KG1 (cell line): ENCODE measurements at places on chromosomes 2 and 18.

- DNase-seq, result no peak
These were observed 26.0 kb downstream of the ABCB11 start for GRCh38 chr2:169005080-169005598.

GRCh38 chr2:70890469-70891065 lies 45.1 kb upstream of the ATP6V1B1 start:
- no peak for DNase-seq

DNA sequence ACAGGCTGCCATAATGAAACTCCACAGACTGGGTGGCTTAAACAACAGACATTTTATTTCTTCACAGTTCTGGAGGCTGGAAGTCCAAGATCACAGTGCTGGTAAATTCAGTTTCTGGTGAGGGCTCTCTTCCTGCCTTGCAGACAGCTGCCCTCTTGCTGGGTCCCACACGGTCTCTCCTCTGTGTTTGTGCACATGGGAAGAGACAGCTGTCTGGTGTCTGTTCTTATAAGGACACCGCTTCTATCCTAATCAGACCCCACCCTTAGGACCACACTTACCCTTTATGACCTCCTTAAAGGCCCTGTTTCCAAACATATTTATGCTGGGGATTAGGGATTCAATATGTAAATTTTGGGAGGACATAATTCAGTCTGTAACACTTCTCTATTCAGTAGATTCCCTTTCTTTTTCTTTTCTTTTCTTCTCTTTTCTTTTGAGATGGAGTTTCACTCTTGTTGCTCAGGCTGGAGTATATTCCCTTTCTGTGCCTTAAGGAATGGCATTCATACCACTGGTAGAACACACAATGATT lies 18.9 kb downstream of the CTIF start:
- DNase-seq, result no peak

- no peak for DNase-seq
These were observed 11.3 kb upstream of the STK25 start for GRCh38 chr2:241519669-241520068.

DNA sequence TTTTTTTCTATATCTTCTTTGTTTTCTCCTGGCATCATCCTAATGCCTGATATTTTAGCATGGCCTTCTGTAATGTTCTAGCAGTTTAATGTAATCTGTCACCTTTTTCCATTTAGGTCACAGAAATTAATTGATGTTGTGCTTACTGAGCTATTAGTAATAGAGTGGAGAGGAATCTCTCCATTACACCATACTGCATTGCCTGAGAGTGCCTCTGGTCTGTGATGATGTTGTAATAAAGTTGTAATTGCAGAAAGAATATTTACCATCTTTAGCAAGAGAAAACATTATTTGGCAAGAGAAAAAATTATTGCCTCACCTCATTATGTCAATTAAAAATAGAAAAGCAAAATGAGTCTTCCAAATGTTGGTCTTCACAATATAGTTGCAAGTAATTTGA lies 213.2 kb downstream of the KCNJ3 start:
- DNase-seq, result no peak

GRCh38 chr2:27071277-27071989 lies at the start of gene OST4:
TSS of gene OST4 (minus strand) at chr2:27071654.
- DNase-seq, result peak; percentile 73

DNA sequence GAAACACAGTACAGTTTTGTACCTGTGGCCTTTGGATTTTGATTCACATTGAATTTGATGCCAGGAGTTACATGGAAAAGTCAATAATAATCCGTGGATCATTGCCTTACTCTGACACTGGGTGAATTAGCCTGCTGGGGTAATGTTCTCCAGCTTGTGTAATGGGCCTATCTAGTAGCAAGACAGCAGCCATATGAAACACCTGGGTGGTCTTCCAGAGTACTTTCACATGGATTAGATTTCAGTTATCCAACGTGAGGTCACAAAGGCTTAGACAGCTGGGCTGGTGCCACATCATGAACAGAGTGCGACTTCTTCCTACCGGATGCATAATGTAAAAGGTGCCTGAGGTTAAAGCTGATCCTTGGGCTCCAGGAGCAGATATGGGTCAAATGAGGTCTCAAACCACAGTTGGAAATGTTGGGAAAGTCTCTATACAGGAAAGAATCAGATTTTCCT lies 486.8 kb downstream of the PARD3B start:
- no peak for DNase-seq

DNA sequence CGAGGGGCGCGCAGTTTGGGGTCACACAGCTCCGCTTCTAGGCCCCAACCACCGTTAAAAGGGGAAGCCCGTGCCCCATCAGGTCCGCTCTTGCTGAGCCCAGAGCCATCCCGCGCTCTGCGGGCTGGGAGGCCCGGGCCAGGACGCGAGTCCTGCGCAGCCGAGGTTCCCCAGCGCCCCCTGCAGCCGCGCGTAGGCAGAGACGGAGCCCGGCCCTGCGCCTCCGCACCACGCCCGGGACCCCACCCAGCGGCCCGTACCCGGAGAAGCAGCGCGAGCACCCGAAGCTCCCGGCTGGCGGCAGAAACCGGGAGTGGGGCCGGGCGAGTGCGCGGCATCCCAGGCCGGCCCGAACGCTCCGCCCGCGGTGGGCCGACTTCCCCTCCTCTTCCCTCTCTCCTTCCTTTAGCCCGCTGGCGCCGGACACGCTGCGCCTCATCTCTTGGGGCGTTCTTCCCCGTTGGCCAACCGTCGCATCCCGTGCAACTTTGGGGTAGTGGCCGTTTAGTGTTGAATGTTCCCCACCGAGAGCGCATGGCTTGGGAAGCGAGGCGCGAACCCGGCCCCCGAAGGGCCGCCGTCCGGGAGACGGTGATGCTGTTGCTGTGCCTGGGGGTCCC lies at the start of gene ITGA4:
Gene ITGA4, plus strand, starts transcription at position 266 of the 620 bp plus-strand sequence. Its CDS starts 269 bp downstream, at position 535.
- DNase-seq, result no peak

- no peak for DNase-seq
These were observed 477.7 kb upstream of the HS6ST1 start for GRCh38 chr2:128796321-128796720.

DNA sequence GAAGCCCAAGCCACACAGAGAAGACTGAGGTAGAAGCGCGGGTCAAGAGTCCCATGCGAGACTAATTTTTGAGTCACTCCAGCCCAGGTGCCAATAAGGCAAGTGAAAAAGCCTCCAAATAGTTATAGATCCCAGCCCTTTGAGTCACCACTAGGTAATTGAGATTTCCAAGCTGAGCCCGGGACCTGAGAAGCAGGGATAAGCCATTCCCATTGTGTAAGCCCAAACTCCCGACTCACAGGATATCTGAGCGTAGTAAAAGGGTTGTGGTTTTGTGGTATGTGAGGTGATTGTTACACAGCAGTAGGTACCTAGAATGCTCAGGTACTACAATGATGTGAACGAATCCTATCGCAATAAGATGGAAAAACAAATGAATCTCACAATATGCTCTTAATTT lies 560.7 kb downstream of the DSC3 start:
- DNase-seq, result no peak

GRCh38 chr2:151869291-151869690 lies 41.1 kb upstream of the ARL5A start:
- no peak for DNase-seq

- DNase-seq, result no peak
These were observed 308.3 kb downstream of the MYCN start for GRCh38 chr2:16248571-16249105.

- DNase-seq, result no peak
These were observed 13.3 kb downstream of the LIMS1 start for GRCh38 chr2:108547606-108548005.

DNA sequence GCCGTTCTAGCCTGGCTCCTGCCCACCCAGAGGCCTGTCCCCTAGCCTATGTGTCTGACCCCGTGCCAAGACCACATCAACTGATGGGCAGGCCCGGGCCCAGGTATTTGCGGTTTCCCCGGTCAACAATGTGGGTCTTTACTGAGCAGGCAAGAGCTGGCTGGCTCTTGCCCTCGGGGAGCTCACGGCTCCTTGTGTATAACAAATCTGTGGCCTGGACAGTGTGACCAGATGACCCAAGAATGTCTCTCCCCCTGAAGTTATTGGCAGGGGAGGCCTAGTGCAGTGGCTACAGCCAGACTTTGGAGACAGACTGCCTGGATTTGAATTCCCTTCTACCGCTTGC lies 179.6 kb downstream of the KLHL29 start:
- no peak for DNase-seq

DNA sequence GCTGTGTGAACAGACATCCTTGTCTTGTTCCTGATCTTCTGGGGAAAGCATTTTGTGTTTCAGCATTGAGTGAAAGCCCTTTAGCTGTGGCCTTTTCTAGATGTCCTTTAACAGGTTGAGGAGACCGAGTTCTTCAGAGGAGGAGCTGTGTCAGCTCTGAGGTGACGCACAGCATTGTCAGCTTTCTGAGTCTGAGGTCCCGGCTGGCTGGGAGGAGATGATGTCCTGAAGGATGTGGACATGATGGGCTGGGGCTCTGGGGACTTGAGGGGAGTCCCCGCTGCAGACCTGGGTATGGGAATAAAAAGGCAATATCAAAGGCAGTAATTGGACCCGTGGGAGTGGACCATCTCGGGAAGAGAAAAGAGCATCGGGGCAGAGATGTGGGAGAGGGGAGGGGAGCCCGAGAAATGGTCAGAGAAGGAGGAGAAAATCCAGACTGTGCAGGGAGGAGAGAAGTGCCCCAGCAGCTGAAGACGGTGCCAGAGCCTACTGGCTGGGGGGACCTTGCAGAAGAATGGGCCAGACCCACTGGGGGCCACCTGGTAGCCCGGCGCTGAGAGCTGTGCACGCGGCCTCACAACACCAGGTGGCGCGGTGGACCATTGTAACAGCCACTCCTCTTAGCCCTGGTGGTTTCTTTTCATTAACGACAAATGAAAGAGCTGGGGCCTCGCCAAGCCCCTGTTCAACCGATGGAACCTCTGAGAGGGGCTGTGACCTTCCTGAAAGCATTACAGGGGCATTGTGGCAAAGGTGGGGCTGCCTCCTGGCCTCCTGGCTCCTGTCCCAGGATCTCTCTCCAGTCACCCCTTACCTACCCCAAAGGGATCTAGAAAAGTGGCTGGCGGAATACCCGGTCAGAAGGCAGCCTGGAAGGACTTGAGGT lies 61.6 kb downstream of the ST3GAL5 start:
- peak; percentile 52 for DNase-seq

GRCh38 chr18:34639687-34640086 lies 70.4 kb upstream of the DTNA start:
- no peak for DNase-seq

- no peak for DNase-seq
These were observed 89.6 kb downstream of the UPP2 start for GRCh38 chr2:158191076-158191895.

DNA sequence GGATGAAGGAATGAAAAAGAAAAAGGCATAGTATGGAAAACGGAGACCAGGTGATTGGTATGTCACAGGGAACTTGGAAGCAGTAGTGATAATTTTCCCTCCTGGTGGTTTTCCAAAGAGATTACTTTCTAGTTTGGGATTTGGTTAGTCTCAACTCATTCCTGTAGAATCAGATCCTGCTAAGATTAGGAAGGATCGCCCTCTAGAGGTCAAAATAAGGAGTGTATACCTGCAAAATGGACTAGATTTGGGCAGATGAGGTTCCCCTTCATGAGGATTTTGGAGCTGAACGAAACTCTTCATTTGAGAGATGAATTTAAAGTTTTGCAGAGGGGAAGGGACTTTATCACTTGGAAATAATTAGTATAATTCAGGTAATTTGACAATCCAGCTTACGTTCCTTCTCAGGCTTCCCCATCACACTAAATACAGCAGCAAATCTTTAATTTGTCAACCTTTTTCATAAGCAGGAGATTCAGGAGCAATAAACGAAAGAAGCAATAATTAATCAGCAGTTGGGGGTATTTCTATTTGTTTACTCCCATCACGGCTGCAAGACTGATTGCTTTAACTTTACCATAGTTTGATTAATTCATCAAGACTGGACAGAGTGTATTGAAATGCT lies 65.2 kb downstream of the CCDC195 start:
- DNase-seq, result peak; percentile 50

- no peak for DNase-seq
These were observed 160.5 kb downstream of the TMEM163 start for GRCh38 chr2:134558208-134558830.

DNA sequence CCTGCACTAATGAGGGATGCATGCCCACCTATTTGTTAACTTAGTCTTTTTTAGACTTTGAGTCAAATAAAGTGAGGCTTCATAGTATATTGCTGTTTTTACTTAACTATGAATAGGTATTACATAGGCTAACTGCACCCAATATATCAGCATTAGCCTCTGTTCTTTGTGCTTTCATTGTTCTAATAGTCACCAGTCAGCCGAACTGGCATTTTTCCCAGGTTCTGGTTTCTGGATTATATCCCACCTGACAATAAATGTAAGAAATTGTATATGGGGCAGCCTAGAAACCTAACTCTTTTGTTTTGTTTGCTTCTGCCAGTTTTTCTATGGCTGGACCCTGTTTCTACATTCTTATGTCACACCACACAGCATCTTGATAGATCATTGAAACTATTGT lies 1672.4 kb upstream of the LRRTM1 start:
- no peak for DNase-seq

- no peak for DNase-seq
These were observed 28.2 kb upstream of the DNMT3A start for GRCh38 chr2:25369876-25370275.

- DNase-seq, result no peak
These were observed 44.9 kb upstream of the ALK start for GRCh38 chr2:29966266-29966665.

GRCh38 chr2:129646107-129646506 lies 333.4 kb upstream of the RAB6C start:
- no peak for DNase-seq

DNA sequence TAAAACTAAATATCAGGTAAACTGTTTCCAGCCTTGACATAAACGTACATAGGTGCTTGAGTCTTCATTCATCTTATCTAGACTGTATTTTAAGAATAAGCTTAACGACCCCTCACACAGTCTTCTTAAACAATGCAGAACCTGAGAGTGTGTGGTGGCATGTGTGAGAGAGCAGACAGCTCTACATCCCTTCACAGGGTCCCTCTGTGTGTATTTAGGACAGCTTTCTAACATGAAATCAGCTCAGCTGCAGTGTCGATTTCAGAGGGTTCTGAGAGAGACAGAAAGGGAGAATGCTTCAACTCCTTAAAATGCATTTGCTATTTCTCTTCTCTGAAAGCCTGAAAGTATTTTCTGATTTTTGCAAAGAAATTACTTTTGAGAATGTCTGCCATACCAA lies 185.2 kb downstream of the GRB14 start:
- DNase-seq, result no peak

DNA sequence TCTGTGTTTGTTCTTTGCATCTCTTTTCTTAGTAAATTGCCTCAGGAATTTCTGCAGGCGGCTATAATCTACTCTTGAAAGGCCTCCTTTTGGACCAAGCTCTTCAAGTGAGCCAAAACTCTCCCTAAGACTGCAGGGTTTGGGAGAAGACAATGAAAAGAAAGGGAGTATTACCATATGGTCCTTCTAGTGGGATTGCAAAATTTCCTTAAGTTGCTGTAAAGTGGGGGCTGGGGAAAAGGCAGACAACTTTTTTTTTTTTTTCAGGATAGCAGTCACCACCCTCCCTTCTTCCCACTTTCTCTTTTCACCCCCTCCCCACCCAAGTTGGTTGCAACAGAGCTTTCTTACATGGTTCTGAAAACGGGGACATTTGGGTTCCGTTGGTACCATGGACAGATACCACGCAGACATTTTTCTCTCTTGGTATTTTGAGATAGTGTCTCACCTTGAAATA lies 183.7 kb downstream of the FHOD3 start:
- no peak for DNase-seq

- DNase-seq, result peak; percentile 44
These were observed 759.4 kb downstream of the ADCYAP1 start for GRCh38 chr18:1663879-1664705.

GRCh38 chr2:201833781-201834180 lies 27.4 kb downstream of the CDK15 start:
- DNase-seq, result no peak

GRCh38 chr2:149594411-149594810 lies 6.8 kb upstream of the MMADHC start:
- no peak for DNase-seq
